A549 treated with RU486 at 1 μM for 4 hours (cell line): ENCODE measurements at places on chromosomes 6 and 20. TPM values are rescaled to one million over a fixed set of nuclear protein-coding genes. Genes with fewer than 3 reads are reported as not detected.

HLA-DMA gene
- 2.7 to 3.1 TPM (median 3.0 TPM) in 5 replicates for total RNA-seq

CCN5 gene
- total RNA-seq = 22.0 to 38.0 TPM (median 23.7 TPM) in 5 replicates

TMEM14A gene
- 33.4 to 47.6 TPM (median 38.1 TPM) in 5 replicates for total RNA-seq

ANGPT4 gene
- 0.03 TPM in 1 of 5 replicates, not detected in the others for total RNA-seq

SLC12A5 gene
- 12.4 to 17.2 TPM (median 15.6 TPM) in 5 replicates for total RNA-seq

TCP11 gene
- total RNA-seq = not detected in 5 replicates

CD109 gene
- 14.9 to 37.7 TPM (median 34.4 TPM) in 5 replicates for total RNA-seq

TRIM15 gene
- 0.20 TPM in 1 of 5 replicates, not detected in the others for total RNA-seq

GPSM3 gene
- 0.26 to 0.58 TPM (median 0.38 TPM) in 5 replicates for total RNA-seq

DNAH8 gene
- total RNA-seq = not detected in 5 replicates

OR2H2 gene
- not detected in 5 replicates for total RNA-seq

IPCEF1 gene
- total RNA-seq = 0.08 TPM in 1 of 5 replicates, not detected in the others

SCGN gene
- total RNA-seq = 0.13 to 0.32 TPM in 2 of 5 replicates, not detected in the others

PAX1 gene
- total RNA-seq = 0.01 TPM in 1 of 5 replicates, not detected in the others

CCDC170 gene
- total RNA-seq = 0.10 to 0.15 TPM (median 0.12 TPM) in 4 of 5 replicates, not detected in the other

GSTA3 gene
- total RNA-seq = not detected in 5 replicates

MATN4 gene
- 0.06 to 0.14 TPM (median 0.12 TPM) in 4 of 5 replicates, not detected in the other for total RNA-seq

ZNF217 gene
- total RNA-seq = 11.7 to 25.1 TPM (median 22.7 TPM) in 5 replicates

PLCB1 gene
- total RNA-seq = 0.26 to 0.68 TPM (median 0.50 TPM) in 5 replicates

POPDC3 gene
- total RNA-seq = 21.6 to 30.9 TPM (median 29.2 TPM) in 5 replicates

THBD gene
- 26.1 to 46.2 TPM (median 40.9 TPM) in 5 replicates for total RNA-seq
